Stimulated activated CD4-positive, alpha-beta T cell treated with anti-CD3 and anti-CD28 coated beads, Interleukin-1b, Interleukin-23, amount 100 ng/mL, for 1 hour (primary cell): ENCODE measurements at places on chromosomes 5 and 9.

GRCh38 chr9:99269416-99269815 is 47.3 kb downstream of the SEC61B start:
- DNase-seq = no peak

DNA sequence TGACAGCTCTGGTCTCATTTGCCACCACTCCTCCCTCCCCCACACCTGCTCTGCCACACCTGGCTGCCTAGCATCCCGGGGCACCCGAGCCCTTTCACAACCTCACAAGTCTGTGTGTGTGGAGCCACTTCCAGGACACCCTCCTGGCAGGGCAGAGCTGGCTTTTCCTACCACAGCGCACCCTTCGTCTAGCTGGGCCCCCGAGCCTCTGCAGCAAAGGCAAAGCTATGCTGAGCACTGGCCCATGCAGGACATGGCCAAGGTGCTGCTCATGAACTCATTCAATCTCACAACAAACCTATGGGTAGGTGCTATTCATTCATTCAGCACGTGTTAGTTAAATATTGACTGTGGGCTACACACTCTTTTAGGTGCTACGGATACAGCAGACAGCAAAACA is 43.4 kb downstream of the DUSP1 start:
- DNase-seq = no peak

- no peak for DNase-seq
Observed at GRCh38 chr9:136484153-136485048, 1.6 kb upstream of the SEC16A start.

- DNase-seq = no peak
Observed at GRCh38 chr5:2675548-2675947, 75.9 kb downstream of the IRX2 start.

- no peak for DNase-seq
Observed at GRCh38 chr5:95966005-95966404, 4.4 kb upstream of the ELL2 start.
